Activated T-helper 1 cell treated with Interleukin-2 at 50 U/mL for 16 hours (primary cell): ENCODE measurements at places on chromosomes 7 and 10.

GRCh38 chr7:26191233-26191973 lies 9.1 kb downstream of the HNRNPA2B1 start:
- no peak for DNase-seq

- no peak for DNase-seq
These were observed 4.9 kb upstream of the CCL24 start for GRCh38 chr7:75818472-75818871.

- no peak for DNase-seq
These were observed 370.5 kb upstream of the BMPER start for GRCh38 chr7:33534833-33535232.

- no peak for DNase-seq
These were observed 23.8 kb downstream of the PFKP start for GRCh38 chr10:3090914-3091787.

- DNase-seq, result no peak
These were observed 56.1 kb downstream of the PODXL start for GRCh38 chr7:131500357-131500756.

DNA sequence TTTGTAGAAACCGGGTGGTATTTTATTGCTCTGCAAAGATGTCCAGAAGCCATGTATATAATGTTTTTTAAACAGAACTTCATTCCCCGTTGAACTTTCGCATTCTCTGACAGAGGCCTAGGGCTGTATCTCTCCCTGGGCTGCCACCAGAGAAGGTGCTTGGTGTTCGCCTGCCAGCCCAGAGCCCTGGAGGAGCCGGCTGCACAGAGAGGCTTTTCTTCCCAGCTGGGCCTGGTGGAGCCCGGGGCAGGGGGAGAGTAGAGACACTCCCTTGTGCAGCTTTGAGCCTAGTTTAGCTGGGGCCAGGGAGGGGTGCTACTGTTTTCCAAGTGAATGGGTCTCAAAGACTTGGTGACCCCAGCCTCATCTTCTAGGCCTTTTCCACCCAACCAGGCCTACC lies 13.6 kb upstream of the TRIM8 start:
- no peak for DNase-seq

GRCh38 chr10:119931871-119932270 lies 39.3 kb downstream of the SEC23IP start:
- no peak for DNase-seq

GRCh38 chr7:40570223-40570622 lies 435.4 kb downstream of the SUGCT start:
- no peak for DNase-seq

DNA sequence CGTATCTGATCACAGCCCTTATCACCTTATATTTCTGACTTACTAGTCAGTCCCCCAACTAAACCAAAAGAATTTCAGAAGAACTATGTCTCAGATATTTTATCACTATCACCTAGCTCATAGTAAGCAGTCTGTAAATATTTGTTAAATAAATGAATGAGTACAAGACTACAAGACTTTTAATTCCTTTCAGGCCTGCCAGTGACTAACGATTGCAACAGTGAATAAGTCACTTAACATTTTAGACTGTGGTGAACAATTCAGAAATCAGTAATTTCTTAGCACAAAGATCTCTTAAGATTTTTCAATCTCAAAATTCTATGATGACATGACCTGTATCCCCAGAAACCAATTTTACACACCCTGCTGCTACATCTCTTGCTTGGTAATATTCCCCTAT lies 162.2 kb downstream of the IMMP2L start:
- DNase-seq, result no peak

DNA sequence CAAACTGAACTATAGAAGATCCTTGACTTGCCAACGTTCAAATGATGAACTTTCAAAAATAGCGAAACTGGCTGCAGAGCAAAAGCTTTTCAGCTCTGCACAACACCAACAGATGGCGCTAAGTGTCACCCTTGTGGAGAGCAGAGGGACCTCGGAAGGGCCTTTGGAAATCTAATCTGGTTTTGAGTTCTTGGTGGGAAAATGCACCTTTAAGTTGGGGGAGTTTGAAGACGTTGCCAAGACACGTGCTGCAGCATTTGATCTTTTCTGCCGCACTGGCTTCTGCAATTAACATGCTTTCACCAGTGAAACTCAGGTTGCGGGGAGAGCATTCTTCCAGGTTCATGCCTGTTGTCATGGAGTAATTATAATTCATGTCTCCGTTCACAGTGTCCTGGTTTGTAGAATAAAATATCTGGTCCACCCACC lies 26.3 kb upstream of the WDR11 start:
- DNase-seq, result no peak

GRCh38 chr7:86925221-86925620 lies 134.2 kb downstream of the ELAPOR2 start:
- no peak for DNase-seq

GRCh38 chr7:94391726-94392392 lies 2.8 kb upstream of the COL1A2 start:
- DNase-seq, result no peak

DNA sequence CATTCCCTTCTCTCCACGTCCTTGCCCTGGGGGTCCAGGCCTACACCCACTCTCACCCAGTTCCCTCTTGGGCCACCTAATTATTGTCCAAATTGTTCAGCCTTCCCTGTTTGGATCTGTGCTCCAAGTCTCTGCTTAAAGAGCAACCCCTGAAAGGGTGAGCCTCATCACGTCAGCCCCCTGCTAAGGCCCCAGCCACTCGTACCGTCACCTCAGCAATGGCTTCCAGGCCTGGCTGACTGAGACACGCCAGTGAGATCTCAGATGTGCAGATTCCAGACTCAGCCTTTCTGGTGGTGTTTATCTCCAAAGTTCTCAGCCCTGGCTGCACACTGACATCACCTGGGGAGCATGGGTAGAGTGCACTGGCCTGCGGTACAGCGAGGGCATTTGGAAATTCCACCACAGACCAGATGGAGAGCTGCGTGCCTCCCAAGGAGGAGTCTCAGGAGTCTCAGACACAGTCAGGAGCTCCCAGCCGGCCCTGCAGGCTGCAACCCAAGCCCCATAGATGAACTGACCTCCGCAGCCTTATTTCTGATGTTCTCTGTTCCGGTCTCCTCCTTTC lies 87.5 kb downstream of the PRKAG2 start:
- DNase-seq, result no peak

DNA sequence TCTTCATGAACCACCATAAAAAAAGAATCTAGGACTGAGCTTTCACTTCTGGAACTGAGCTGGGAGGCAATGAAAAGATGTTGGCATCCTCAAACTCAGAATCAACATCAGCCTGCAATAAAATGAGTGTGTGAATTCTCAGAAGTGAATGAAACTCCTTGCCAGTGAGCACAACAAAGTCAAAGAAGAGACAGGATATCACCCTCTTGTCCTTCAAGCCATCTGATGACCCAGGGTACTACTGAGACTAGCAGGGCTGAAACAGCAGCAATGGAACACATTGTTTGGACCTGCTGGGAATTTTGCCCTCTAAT lies 13.0 kb downstream of the SLC25A13 start:
- DNase-seq, result no peak

DNA sequence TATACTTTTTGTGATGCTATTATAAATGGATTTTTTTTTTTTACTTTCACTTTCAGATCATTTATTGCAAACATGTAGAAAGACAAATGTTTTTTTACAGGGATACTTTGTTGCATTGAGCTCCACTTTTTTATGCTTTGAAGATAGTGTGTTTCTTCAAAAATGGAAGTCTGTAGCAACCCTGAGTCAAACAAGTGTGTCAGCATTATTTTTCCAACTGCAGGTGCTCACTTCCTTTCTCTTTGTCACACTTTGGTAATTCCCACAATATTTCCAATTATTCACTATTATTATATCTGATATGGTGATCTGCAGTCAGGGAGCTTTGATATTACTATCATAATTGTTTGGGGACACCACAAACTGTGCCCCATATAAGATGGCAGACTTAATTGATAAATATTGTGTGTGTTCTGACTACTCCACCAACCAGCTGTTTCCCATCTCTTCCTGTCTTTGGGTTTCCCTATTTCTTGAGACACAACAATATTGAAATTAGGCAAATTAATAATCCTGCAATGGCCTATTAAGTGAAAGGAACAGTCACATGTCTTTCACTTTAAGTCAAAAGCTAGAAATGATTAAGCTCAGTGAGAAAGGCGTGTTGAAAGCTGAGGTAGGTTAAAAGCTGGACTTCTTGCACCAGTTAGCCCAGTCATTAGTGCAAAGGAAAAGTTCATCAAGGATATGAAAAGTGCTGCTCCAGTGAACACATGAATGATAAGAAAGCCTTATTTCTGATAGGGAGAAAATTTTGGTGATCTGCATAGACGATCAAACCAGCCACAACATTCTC lies 231.3 kb upstream of the SH2B2 start:
- DNase-seq, result no peak

DNA sequence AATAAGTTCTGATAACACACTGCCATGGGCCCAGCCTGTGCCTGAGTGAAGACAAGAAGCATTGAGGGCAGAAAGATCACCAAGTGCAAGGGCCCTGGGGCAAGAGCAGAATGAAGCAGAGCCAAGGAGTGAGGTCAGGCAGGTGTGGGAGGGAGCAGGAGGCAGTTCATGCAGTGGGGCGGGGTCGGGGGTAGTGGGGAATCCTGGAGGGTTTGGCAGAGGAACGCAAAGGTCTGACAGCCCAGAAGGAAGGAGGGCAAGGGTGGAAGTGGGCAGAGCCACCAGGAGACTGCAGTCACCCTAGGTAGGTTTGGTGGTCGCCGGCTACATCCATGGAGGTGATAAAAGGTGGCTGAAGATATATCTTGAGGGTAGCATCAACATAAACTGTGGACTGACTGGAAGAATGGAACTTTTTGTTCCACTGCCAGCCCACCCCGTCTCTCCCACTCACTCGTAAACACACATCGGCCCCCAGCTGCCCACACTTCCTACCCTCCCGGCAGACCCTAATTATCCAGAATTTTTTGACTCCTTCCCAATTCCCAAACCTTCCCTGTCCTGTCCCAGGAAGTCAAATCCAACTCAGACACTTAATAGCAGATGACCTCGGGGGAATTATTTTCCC lies 172.4 kb downstream of the ARHGAP12 start:
- no peak for DNase-seq

DNA sequence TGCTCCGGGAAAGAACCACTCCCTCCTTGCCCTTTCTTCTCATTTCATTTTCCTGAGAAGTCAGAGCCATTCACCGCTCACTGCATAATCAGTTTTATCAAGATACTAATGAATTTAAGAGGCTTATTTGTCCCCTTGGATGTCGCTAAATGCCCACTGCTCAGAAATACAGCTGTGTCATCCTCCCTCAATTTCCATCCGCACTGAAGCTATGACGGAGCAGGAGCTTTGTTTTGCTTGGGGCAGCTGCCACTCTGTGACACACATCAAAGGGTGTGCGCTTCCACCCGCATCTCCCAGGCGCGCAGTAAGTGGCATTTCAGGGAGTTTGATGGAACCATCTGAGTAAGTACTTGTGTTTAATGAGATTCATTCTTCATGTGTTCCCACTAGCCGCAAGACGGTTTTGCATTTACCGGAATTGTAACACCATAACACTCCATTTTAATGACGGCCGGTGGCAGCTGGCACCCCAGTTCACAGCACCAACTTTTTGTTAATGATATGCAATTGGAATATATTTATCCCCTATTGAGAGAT lies 103.8 kb upstream of the PARD3 start:
- no peak for DNase-seq
